ENCODE measurements at places on chromosomes 3 and 15.

DNA sequence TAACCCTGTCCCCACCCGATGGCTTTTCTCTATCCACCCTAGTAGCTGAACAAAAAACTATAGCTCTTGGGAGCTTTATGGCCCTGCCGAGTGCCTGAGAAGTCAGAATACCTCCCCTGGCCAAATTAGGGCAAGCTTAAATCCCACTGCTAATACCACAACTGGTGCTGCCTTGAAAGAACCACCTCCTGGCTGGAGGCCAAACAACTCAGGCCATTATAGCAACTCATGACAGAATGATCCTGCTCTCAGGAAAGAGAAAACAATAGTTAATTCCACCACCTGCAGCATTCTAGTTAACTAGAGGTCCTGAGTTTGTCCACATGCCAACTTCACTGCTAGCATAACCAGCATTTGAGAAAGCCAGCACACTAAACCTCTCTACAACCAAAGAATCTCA lies 123.2 kb downstream of the RTP4 start:
- DNase-seq, result no peak

GRCh38 chr15:98920091-98920880 lies 87.3 kb downstream of the PGPEP1L start:
- no peak for DNase-seq

GRCh38 chr3:175200391-175201095 lies 341.4 kb downstream of the NAALADL2 start:
- no peak for DNase-seq

GRCh38 chr3:20186600-20187004 lies 596 bp upstream of the SGO1 start:
- DNase-seq, result no peak

DNA sequence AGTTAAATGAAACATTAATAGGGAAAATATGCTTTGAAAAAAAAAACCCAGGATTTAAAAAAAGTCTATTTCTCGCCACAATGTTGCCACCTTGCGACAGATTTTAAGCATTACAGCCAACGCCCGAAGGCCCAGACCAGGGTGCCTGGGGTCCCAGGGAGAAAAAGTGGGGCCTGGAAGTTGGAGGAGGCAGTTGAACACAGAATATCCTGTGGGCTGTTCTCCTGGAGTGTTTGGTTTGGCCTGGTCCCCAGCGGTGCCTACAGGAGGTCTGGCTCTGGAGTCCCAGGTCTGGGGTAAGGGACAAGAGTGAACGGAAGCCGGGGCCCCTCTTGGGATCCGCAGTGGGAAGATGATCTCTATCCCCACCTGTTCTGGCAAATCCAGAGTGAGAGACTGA lies 3.4 kb downstream of the RNU6-1 start:
- peak; percentile 68 for DNase-seq

- DNase-seq, result no peak
Measured at GRCh38 chr3:197430934-197431333, 124.8 kb downstream of the BDH1 start.

DNA sequence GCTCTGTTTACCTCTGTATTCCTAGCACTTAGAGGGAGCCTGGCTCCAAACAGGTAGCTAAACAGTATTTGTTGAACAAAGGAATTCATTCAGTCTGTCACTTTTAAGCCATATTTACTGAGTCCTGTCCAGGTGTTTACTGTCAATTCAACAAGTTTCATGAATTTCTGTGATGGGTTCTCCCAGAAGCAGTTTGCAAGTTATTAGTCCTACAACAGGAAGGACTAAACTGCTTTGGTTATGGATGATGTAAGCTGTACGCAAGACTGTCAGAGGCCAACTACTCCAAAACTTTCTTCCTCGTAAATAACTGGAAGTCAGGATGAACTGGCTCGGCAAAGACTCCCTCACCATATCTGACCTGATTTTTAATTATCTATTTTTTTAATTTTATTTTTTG lies 25.1 kb downstream of the STIMATE start:
- no peak for DNase-seq

DNA sequence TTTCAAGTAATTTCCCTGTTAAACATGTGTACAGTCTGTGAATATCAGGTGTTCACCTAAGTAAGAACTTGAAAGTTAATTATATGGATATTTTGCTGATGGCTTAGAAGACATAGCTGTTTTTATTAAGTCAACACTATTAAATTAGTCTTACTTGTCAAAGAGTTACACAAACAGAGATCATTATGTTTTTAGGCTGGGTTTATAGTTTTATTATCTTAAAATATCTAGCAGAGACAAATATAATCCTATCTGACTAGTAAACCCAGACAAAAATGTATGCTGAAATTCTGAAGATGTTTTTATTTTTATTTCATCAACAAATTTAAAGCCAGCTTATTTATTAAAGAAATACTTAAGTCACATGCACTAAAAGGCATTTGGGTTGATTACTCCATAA lies 51.2 kb upstream of the CCK start:
- no peak for DNase-seq

DNA sequence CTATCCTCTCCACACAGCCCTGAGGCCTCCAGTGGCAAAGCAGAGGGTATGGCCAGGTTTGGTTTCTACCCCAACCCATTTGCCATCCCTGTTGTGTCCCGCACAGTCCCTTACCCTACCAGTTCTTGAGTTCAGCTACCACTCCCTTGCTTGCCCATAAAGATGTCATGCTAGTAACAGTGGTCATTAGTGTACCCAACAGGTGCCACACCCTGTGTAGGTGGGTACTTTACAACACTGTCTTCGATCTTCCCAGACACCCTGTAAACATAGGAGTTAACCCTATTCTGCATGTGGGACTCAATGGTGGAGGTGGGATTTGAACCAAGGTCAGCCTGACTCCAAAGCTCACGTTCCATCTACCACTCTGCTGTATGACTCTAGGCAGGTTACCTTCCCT lies 23.2 kb downstream of the LINGO1 start:
- no peak for DNase-seq

- no peak for DNase-seq
Measured at GRCh38 chr15:87631775-87632174, 624.8 kb downstream of the NTRK3 start.

GRCh38 chr3:101216710-101217465 lies 103.5 kb downstream of the IMPG2 start:
- DNase-seq, result no peak

DNA sequence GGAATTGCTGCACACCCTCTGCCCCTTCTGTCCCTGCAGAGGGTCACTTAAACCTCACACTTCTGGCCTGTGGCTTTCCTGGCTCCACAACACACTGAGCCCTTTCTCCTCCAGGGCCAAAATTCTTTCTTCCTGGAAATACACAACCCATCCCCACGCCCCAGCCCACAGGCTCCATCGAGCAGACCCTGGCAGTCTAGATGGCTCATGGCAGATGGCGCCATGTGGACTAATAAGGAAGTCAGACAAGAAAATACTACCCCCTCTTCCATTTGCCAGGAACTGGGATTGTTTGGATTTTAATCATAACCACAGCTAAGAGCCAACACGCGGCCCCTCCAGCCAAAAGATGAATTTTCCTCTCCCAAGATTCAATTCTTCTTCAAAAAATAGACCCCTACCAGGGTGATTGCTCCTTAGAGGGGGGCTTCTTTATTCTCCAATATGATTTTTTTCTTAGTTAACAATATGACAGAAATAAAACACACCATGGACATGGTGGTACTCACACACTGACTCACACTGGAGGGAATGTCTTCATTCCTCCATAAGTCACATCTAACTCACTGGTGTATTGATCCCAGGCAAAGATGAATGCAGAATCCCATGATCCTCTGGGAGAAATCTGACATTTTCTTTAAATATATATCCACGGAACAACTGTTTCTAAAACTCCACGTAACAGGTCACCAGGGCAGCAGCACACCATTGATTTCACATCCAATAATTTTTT lies 111.5 kb downstream of the NTRK3 start:
- no peak for DNase-seq

DNA sequence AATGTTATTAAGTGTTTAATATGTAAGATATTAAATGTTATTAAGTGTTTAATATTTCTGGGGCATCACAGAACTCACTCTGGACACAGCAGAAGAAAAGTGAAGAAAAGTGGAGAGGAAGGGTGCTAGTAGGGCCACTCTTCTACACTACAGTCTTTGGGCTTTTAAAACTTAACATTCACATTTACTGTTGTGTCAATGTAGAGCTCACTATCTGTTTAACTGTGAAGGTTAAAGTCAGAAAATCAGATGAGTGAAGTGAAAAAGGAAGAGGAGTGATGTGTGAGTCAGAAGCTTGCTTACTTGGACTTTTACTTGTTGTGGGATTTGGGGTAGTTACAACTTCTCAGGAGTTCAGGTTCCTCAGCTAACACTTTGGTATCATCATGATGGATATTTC lies 145.3 kb upstream of the DNAJC19 start:
- no peak for DNase-seq

DNA sequence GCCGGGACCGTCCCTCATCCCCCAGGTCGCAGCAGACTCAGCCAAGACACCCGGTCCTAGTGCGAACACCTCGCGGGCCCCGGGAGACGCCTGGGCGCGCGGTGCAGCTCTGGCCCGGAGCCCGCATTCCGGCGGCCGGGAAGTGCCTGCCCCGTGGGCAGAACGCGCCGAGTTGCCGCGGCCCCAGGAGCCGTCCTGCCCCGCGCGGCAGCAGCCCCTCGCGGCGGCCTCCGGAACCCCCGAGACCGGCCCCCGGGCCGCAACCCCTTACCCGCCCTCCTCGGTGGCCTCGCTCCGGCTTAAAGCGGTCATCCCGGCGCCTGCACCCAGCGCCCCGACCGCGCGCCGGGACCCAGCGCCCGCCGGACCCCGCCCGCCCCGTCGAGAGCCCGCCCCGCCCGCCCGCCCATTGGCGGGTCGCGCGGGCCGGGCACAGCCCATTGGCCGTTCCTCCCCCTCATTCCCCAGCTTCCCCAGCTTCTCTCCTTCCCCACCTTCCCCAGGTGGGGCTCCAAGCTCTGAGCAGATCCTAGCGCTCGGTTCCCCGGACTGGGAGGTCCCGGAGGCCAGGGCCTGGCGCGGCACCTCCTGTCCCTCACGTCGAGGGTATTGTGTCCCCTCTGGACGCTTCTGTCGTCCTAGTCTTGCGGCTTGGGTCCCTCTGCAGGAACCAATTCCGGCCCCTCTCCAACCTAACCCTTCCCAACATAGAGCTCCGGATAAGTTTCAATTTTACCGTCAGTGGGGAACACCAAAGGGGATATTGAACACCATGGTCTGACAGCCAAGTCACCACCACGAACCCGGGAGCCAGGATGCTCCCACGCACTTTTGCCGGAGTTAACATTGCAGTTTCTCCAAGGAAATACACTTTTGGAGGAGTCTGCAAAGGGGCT lies at the start of gene GRAMD2A:
Gene GRAMD2A (minus strand): TSS at position 328 of the 896 bp plus-strand sequence.
- no peak for DNase-seq

DNA sequence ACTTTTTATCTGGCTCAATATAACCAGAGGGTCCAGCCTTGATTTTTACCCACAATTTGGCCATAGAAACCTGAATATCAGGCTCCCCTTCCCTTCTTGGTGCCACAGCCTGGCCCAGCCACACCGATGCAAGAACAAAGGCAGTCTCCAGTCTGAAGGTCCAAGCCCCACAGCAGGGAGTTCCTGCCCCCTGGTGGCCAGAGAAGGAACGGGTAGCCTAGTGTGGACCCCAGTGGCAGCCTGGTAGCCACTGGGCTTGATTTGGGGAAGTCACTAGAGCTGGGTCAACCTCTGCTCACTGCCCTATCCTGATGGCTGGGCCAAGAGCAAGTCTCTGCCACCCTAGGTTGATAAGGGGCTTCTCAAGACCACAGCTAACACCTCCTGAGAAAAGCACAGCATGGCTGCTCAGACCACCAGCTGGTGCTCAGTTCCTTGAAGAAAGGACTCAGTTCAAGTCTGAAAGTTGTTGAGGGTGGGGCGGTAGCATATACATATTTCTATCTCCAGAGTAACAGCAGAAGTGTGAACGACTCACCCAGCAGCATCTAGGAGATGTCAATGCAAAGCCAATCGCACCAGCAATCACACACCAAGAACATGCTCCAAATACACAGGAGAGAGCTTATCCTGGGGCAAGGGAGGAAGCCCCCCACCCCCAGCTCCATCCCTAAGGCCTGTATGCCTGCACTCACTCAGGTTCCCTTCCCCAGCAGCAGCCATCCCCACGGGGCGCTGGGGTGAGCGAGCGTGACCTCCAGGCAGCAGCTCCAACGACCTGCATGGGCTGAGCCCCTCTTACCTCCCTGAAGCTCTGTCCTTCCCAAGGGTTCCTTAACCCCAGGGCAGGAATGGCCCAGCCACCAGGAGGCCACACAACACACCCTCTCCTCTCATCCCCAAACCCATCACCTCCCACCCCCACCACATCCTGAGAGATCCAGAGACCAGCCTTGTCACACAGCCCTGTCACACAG lies 7.6 kb downstream of the PFKFB4 start:
- DNase-seq, result peak; percentile 87

Data from CD4-positive, alpha-beta T cell treated with Interleukin-17A for 1 hour (primary cell).